ENCODE measurements at places on chromosomes 16 and 17.

- DNase-seq = no peak
Measured at GRCh38 chr16:50315346-50315997, 49.1 kb downstream of the ADCY7 start.

- DNase-seq = no peak
Measured at GRCh38 chr16:76532188-76532973, 255.2 kb downstream of the CNTNAP4 start.

DNA sequence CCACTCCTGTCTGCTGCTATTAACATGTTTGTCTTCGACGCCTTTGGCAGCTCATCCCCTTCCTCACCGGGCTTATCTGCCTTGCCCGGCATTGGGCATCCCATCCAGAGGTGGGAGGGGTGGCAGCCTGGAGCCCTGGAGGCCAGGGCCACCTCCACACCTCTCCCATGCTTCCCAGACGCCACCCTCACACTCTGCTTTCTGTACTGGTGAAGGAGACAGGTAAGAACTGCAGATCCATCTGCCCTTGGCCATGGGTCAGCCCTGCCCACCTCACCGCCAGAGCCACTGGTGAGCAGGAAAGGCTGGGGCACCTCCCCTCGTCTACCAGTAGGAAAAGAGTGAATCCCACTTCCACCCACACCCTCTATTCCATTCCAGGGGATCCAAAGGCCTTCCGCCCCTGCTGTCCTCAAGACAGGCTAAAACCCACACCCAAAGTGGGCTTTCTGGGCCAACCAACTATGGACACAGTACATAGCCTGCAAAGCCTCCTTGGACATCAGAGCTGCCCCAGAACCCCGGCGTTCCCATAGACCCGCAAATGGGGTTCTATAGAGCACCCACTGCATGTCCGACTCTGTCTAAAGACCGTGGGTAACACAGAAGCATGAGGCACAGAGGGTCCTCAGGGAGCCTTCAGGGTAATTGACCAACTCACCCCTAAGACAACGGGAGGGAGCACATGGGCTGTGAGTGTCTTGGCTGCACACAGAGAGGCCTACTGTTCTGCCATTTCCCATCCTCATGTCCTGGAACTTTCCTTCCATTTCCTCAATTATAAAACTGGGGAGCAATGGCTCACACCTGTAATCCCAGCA lies 23.4 kb upstream of the RBFOX3 start:
- no peak for DNase-seq

DNA sequence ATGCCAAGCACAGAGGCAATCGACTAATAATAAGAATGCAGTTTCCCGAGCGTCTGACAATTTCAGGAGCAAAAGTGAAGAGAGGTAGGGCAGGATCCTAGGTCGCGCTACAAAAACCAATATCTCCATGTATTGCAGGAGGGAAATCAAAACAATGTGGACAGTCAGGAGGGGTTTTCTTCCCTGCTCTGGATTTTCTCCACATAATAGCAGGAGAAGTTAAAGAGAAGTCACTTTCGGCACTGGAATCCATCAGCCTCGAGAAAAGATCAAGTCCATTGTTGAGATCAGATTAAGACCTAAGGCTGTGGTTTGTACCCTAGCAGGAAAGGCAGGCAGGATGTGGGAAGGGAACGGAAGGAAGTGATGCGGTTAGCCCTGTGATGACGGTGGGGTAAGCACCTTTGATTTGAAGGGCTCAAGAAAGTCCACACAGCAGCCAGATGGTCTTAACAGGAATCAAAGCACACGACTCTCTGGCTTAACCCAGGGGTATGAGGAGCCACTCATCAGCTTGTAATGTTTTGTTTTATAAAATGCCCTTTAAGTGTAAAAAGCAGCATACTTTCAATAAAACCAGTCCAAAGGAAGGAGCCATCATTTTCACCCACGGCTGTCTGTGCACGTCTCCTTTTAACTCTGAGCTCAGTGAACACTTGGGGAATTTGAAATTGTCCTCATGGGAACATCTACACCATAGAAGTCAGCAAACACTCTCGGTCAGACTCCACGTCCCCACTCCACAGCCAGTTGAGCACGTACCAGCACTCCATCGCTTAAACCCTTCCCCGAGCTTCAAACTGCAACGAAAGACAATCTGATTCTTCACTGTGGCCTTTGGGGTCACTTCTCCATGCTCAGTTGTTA lies 15.8 kb upstream of the AKTIP start:
- no peak for DNase-seq

DNA sequence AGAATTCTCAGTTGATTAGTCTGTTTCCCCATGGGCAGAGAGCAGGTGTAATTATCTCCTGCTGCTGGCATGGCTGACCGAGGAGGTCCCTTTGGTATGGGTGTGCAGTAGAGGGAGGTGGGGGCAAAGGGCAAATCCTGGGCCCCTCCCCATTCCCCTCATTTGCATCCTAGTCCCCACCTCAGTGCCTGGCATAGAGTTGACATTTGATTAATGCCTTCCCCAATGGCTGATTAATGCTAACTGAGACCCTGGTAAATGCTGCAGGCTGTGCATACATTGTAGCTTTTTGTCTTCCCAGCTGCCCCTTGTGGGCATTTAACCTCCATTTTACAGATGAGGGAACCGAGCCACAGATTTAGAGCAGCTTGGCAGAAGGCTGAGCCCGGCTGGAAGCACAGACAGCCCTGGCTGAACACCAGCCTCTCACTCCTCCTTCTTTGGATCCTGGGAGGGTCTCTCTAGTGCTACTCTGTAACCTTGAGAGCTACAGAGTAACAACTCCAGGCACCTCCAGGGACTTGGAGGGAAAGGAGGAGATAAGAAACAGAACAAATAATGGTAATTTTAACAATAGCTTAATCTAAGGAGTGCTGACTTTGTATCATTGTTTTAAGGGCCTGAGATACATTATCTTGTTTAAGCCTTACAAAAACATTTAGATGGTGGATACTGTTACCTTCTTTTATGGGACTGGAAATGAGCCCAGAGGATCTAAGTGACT lies 5.1 kb downstream of the PLCG2 start:
- no peak for DNase-seq

Data from NCI-H1694 treated with DMSO at 0.1 percent for 48 hours (cell line).